Pons (tissue), 1 donor: ENCODE measurements at places on chromosomes 2 and 18.

DNA sequence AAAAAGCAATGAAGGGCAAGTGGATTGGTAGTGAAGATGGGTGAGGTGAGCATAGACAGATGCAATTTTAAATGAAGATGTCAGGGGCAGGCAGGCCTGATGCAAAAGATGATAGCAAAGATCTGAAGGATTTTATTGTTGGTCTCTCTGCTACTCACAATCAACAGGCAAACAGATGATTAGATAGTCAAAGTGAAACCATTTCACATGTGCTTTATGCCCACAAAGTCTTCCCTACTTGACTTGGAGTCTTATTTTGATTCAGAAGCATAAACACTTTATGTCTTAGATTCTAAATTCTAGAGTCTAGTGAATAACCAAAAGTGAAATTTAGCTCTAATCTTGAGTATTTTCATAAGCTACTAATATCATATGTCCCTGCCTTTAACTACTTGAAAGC is 153.8 kb upstream of the HNRNPA3 start:
- DNase-seq: no peak

DNA sequence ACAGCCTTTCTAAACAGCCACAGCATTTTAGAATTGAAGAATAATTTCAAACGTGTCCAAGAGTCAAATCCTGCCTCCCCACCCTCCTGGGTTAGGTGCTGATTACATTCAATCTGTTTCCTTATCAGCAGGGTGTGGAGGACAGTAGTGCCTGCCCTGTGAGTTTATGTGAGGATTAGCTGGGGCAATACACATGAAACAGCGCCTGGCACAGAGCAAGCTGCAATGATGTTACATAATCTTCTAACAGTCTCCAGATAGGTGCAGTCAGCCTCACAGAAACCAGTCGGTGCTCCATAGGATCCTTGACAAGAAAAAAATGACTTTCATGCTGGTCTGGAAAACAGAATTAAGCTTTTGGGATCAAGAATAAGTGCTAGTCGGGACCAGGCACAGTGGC is 91.7 kb upstream of the ITGA6 start:
- no peak for DNase-seq

- DNase-seq: no peak
Measured at GRCh38 chr2:69053416-69053965, 40.5 kb downstream of the ANTXR1 start.

DNA sequence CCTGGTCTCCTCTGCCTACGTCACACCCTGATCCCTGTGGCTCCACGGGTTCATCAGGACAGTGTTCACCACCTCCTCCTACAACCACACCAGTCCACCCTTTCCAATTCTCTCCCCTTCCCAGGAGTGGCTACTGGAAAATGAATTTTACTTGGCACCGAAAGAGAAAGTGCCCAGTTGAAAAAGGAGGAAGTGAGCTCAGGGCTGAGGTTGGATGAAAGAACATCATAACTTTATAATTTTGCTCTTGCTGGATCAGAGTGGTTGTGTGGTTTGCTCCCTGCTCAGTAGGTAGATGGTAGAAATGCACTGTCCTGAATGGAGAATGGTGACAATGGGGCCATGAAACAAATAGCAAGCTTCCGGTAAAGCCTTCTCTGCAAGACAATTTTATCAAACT is 140.3 kb upstream of the DDX18 start:
- DNase-seq: no peak

DNA sequence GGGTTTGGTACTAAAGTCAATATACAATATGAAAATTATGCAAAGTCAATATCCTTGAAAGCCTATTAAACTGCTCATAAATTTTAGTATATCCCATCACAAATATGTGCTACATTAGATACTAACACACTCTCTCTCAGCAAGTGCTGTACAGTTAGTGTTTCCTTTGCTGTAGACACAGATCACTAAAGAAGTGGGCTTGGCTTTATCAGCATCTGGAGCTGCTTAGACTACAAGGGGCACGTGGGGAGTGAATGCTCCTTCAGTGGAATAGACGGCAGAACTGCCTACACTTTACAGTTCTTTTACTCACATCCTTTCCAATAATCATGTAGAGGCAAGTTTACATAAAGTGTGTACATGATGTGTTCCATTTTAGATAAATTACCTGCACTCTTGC is 26.0 kb upstream of the EFEMP1 start:
- no peak for DNase-seq

DNA sequence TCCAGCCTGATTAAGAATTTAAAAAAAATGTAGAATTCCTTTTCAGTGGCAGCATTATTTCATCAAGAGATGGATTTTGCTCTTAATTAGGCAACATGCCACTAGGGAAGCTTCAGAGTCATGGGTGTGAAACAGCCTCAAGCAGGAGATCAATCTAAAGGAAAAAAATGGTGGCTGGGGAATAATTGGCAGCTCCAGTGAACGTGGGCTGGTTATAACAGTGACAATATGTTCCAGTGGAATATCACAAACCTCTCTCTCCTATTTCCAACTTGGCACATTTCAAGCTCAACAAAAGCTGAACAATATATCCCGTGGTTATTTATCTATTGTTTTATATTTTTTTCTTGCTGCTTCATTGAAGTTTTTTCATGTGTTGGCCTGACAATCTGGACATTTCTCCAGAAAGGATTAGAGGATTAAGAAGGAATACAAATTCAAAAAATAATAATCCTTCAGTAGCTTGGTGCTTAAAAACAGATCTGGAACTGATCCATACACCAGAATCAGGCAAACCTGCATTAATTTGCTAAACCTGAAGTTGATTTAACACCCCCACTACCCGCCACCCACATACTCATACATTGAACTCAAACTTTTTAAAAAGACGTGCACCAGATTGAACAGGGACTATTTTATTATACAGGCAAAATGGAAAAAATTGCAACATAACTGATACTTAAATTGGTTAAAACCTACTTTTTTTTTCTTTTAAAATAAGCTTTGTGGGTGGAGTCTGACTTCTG is 255.9 kb upstream of the SPRED2 start:
- no peak for DNase-seq
